ENCODE measurements at places on chromosomes 1 and 21.

DNA sequence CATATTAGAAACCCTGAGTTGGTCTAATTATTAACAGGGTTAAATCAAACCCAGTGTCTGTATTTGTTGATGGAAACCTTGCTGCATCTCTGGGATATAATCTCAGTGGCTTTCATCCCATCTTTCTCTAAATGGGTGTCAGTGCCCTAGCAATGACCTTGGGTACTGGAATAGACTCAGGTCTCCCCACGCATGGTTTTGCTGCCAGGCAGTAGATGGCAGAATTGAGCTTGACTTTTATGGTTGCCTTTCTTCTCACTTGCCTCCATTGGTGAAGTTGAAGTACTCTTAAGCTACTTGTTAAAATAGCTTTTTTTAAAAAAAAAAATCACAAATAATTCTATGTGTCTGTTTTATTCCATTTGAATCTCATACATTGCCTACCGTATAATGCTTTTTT is 81.8 kb upstream of the HMCN1 start:
- no peak for DNase-seq

- no peak for DNase-seq
Measured at GRCh38 chr1:235027862-235028250, 100.8 kb downstream of the TOMM20 start.

DNA sequence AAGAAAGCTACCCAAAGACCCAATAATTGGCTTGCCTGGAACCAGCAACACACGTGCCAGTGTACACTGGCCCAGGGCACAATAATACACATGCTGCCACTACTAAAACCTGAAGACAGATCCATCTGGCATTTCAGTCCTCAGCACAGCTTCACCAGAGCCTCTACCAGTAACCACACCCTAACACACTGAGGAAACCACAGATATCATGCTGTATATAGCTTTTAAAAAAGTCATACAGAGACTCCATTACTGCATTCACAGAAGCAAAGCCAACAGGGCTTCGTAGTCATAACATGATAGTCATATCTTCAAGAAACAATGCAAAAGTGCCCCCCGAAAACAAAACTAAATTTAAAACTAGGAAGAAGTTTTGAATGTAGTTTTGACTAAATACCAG is 40.6 kb upstream of the NEGR1 start:
- DNase-seq = no peak

- DNase-seq = no peak
Measured at GRCh38 chr1:1788646-1789431, 10.6 kb upstream of the NADK start.

- peak; percentile 52 for DNase-seq
Measured at GRCh38 chr1:27959792-27960603, at the start of gene XKR8. Gene XKR8, plus strand, starts transcription at chr1:27959973. Its CDS starts 97 bp downstream, at chr1:27960070.

DNA sequence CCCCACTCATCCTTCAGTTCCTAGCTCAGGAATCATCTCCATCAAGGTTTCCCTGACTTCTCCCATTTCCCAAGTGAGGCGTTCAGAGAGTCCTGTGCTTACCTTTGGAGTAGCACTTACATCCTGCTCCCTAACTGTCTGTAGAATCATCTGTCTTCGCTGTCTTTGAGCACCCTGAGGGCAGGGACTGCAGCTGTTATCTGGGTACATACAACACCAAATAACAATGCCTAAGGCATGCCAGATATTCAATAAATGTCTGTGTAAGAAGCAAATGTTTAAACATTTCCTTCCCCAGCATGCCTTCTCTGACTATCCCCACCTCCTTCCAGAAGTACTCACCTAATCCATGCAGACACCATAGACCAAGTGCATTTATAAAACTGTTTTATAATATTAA is 65.4 kb downstream of the JAK1 start:
- no peak for DNase-seq

- DNase-seq = no peak
Measured at GRCh38 chr1:161173711-161174110, 3.6 kb downstream of the B4GALT3 start.

- DNase-seq = no peak
Measured at GRCh38 chr1:88701275-88701674, 17.2 kb downstream of the PKN2 start.

DNA sequence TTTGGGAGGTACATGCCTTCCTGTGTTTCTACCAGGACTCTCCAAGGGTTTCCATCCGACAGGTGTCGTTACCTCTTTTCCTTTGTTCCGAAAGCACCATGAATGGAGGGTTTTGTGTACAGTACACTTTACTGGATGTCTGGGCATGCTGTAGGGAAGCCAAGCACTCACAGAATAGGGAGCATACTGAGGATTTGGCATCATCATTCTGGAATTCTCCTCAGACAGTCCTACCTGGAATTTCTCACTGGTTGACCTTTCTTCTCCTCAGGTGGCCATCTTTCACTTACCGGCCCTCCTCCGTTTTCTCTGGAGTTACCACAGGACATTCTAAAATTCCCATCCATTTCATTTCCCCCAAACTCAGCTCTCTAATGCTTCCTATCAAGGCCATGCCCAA is 5.9 kb upstream of the MPL start:
- DNase-seq = no peak

- DNase-seq = no peak
Measured at GRCh38 chr1:151455966-151456365, 3.3 kb downstream of the POGZ start.

DNA sequence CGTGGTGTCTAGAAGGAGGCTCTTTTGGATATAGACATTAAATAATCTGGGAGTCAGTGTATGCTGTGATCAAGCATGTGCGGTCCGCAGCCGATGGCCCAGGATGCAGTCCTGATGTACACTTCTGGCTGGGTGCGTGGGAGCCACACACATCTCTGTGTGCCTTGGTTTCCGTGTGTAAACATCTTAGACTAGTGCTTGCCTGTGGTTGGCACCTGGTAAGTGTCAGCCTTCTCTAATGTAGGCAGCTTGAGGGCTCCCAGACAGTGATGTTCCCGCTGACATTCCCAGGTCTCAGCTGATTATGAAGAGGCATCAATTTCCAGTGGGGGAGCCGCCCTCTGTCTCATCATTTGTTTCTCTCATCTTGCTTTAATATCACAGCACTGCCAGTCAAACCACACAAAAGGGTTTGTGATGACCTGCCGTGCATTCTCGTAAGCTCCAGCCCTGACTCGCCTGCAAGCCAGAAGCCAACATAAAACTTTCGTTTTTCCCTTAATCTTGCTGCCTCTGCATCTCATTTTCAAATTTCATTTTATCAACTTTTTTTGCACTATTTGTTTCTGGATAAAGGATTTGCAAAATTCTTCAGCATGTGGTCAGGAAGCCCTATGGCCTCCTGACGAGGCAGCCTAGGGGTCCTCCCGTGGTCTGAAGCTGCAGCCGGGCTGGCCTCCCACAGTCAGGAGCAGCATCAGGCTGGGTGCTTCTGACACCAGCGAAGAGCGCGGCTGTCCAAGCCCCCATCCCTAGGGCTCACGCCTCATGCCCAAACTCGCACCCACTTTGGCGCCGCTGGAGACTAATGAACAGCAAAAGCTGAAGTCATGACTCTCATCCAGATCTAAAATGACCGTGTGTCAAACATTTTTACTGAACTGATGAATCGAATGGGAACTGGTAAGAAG is 28.1 kb downstream of the PDE9A start:
- DNase-seq = no peak

DNA sequence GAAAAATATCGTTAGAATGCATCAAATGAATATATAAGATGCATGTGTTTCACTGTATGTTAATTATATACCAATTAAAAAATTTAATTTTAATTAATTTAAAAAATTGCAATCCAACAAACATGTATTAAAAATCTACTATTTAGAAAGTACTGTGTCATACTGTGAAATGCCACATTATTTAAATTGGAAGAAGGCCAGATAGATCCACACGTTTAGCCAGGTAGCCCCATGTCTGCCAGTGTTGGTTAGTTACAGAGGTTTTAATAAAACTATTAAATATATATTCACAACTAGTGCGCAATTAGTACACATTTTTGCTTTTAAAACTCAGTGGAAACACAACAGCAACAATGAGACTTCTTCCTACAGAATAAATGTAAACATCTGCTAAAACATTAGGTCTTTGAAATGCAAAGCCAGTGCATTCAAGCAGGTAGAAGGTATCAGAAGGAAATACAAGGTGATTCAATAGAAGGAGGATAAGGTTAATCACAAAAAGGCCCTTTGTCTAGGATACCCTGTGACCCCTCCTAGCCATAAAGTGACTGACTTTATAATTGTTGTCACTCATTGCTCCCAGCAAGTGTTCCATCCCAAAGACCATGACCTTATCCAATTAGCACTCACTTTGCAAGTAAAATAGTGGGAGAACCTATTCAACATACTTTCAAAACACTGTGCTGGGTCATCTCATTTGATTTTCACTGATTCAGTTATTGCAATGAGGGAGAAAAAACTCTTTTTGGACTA is 211.5 kb downstream of the TTLL7 start:
- no peak for DNase-seq

GRCh38 chr1:8396083-8396785 is 78.3 kb downstream of the SLC45A1 start:
- DNase-seq = no peak

DNA sequence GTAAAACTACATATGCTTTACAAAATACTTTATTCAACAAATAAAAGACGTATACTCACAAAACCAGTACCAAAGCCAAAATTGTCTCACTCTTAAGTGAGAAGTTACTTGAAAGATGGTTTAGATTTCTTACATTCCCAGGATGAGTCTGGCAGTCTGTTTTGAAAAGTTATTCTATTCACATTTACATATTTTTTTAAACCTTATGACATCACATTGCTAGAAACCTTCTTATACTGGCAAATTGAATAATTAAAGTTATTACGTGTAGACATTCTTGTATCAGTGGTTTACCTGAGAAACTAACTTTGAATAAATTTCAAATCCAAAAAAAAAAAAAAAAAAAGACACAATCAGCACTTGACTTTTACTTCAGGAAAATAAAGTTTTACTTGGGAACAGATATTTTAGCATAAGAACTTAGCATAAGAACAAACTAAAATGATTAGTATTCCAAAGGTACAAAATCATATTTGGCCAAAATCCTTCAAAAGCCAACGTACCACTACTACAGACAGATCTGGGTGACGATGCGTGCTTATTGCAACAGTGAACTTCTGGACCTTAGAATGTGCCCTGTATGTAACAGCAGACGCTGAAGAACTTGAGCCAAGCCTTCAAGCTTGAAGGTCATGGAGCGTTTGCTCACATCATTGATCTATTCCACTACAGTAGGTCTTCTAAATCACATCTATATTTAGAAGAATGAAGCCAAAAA is 2.5 kb downstream of the CDC42BPA start:
- DNase-seq = peak; percentile 20

- DNase-seq = no peak
Measured at GRCh38 chr1:172700556-172700955, 41.7 kb downstream of the FASLG start.

DNA sequence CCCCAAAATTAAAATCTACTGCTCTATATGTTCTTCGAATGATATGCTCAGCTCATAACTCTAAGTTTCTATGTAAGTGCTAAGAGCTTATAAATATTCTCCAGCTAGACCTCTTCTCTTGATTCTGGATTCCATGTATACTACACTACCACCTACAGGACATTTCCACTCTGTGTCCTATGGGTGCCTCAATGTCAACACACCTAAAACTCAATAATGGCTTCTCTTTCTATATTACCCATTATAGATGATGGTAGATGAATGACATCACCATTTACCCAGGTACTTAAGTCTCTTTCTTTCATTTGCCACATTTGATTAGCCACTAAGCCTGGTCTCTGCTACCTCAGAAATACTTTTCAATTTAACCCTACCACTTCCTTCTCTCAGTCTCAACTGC is 41.3 kb downstream of the TBX19 start:
- peak; percentile 35 for DNase-seq

DNA sequence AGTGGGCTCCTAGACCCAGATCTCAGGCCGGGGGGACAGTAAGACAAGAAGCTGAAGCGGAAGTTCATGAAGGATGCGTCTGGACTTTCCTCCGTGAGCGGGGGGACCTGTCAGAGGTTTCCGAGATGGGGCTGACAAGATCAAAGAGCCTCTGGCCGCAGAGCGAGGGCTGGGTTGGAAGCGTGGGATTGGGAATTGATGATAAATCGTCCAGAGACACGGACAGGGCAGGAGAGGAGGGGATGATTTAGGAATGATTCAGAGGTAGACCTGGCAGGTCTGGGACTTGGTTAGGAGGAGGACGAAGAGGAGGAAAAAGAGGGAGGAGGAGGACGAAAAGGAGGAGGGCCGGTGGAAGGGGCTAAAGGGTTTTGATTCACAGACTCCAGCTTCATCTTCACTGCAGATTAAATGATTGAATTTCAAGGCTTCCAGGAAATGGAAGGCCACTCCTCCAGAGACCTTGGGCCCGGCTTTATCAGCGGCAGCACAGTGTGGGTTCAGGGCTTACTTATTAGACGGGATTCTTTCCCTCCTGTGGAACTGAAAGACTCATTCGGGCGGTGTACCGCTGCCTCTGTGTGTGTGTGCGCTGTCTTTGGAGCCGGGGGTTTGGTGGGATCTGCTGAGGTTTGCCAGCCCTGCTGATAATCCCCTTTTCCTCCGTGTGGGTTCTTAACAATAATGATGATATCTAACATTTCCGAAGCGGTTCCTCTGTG is 85.7 kb upstream of the SLC45A1 start:
- DNase-seq = no peak

DNA sequence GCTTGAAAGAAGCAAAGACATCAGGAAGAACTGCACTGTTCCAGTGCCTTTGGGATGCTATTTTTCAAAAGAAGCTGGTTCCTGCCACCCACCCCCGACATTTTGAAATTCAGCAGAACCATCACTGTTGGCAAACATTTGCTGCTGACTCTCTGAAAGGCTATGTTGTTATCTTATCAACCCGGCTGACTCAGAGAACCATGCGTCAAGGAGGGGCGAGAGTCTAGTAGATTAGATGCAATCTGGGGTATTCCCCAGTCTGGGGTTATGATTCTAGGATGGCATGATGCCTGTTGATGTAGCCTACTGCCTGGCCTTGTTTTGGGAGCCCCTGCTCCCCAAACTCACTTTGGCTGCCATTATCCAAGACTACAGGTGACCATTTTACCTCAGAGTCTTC is 267.8 kb upstream of the RUNX1 start:
- DNase-seq = no peak

- DNase-seq = no peak
Measured at GRCh38 chr1:22057861-22058260, 5.4 kb downstream of the CDC42 start.

DNA sequence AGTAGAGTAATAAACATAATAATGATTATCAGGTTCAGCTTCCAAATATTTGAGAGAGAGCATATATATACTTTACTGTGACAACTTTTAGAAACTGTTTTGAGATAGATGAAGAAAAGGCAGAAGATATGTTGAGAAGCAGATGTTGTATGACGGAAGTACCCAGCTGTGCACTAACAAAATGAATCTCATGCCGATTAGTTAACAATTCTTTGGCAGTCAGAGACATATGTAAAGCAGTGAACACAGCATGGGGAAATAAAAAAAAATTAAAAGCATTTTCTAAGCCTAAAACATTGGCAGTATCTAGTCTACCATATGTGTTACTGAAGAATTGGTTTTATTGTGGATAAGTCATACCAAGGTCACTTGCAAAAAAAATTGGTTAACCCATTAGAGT is 51.8 kb downstream of the MAGI3 start:
- DNase-seq = no peak

Measured in SW 1271 (cell line).